Stimulated activated CD4-positive, alpha-beta T cell treated with anti-CD3 and anti-CD28 coated beads, Interleukin-2, amount 100 ng/mL, for 24 hours (primary cell): ENCODE measurements at places on chromosomes 16 and 17.

DNA sequence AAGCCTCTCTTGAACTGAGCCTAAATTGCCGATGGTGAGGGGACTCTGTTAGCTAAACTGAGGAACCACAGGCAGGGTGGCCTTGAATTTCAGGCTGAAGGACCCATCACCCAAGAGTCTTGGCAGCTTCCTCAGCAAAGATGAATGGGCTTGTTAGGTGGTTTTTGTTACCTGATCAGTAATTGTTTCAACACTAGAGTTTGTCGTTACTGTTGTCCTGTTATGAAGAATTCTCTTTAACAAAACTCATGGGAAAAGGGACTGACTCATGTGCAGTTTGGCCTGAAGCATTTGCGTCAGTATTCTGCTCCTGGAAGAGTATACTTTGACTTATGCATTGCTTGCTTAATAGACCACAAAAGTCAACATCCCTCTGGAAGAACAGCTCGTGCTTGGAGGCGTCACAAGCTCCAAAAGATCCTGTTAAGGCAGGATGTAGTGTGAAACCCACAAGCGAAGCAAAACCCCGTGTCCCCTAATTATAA lies 206.0 kb downstream of the IRX3 start:
- DNase-seq: no peak

DNA sequence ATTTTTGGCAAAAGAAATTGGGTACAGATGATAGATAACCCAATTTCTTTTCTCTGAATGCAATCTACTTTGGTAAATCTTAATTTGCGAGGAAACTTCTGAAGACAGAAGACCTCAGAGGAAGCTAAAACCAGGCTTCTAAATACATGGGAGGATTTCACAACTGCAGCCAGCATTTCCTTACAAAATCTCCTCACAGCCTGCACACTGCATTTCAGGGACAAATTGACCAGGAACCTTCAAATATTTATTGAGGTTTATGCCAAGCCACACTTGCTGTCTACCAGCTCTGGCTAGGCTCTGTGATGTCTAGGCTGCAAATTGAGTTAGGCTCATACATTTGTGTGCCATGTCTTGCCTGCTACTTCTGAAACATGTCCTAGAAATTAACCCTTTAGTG lies 167.3 kb upstream of the CDH5 start:
- DNase-seq: no peak

GRCh38 chr16:58507195-58507962 lies 7.4 kb downstream of the NDRG4 start:
- no peak for DNase-seq

- no peak for DNase-seq
Measured at GRCh38 chr16:48950184-48950583, 331.5 kb downstream of the CBLN1 start.

- no peak for DNase-seq
Measured at GRCh38 chr16:47848421-47849109, 307.2 kb downstream of the ABCC12 start.

DNA sequence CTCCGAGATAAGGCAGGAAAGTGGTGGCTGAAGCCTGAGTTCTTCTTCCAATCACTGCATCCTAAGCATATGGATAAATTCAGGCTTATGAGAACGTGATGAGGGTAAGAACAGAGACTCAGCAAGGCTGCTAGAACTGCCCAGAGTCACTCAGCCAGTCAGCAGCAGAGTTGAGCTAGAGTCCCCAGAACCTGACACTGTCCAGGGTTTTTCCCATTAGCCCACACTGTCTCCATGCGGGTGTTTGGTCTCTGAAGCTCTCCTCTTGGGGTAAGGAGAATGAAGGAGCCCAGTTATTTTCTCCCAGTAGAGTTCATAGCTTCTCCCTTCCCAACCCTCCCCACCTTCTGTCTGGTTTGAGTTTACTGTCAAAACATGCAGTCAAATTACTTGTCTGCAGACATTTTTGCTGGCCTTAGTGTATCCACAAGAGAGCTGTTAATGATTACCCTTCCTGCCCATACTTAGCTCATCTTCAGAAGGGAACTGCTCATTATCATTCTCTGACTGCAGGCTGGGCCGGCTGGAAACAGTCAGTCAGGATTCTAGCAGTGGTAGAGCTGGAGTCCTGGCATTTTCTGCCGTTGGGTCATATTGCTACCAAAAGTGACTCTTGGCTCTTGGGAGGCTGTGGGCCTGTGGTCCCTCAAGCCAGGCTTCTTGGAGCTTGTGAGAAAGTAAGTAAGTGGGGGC lies 460.0 kb downstream of the HS3ST3B1 start:
- DNase-seq: no peak

DNA sequence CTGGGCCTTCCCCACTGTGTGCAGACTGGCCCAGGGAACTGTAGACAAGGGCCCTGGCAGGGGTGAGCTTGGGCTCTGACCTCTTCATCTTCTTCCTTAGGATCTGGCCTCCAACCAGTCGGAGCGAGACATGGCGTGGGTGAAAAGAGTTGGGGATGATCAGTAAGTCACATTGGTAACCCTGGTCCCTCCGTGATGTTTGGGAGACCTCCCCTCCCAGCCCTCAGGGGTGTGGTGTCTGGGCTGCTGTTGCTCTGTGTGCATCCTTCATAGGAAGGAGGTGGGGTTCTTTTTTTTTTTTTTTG lies 5.5 kb downstream of the TBKBP1 start:
- DNase-seq: no peak

DNA sequence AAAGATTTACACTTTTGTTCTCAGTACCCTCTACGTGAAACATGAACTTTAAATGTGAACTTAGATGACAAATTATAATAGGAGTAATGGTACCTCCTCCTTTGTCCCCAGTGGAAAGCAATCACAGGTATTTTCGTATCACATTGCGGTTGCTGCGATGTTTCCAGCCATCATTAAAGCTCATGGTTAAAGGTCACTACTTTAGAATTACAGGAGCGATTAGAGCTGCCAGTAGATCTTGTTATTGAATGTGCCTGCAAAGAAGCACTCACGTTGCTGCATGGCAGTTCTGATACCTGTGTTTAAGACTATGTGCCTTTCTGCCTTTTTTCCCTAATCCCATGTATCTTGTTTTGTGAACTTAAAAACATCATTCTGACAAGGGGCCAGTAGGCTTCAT lies 301.0 kb downstream of the CPPED1 start:
- DNase-seq: no peak

DNA sequence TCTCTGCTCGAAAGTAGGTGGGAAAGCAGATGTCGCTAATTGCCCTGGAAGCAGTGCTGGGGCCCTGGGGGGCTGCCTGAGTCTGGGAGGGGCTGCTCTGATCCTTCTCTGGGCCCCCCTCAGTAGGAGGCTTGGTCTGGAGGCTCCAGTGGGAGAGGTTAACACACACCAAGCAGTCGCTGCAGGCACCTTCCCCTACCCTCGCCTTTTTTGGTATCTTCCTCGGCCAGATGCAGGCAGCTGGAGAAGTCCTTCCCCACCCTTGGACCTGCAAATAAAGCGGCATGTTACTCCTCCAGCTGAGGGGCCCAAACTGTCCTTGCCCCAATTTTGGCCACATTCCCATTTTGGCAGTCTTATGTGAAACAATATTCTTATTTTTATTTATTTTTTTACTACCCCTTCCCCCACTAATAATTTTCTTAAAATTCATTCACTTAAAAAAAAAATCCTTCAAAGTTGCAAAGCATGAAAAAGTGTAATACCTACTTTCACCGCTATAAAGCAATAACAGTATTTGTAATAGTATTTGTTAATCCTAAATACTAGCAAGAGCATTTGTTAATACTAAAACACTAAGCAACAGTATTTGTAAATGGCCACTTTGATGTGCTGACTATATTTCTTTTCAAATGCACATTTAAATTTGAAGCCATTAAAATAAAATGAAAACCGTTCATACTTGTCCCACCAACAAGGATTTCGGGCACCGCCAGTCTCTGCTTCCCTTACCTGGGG lies 15.0 kb downstream of the C16orf46 start:
- no peak for DNase-seq

DNA sequence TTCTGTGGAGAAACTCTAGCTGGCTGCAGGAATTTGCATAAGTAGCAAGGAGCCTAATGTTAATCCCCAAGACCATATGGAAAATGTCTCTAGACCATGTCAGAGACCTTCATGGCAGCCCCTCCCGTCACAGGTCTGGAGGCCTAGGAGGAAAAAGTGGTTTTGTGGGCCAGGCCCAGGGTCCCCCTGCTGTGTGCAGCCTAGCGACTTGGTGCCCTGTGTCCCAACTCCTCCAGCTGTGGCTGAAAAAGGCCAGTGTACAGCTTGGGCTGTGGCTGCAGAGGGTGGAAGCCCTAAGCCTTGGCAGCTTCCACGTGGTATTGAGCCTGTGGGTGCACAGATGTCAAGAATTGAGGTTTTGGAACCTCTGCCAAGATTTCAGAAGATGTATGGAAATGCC lies 306.9 kb upstream of the CA10 start:
- no peak for DNase-seq

GRCh38 chr17:8122924-8123694 lies 797 bp downstream of the HES7 start:
- DNase-seq: peak; percentile 51
